IPS-NIHi11 (cell line): ENCODE measurements at places on chromosomes 4 and X.

- no peak for DNase-seq
Measured at GRCh38 chr4:26174027-26174426, 146.8 kb upstream of the RBPJ start.

DNA sequence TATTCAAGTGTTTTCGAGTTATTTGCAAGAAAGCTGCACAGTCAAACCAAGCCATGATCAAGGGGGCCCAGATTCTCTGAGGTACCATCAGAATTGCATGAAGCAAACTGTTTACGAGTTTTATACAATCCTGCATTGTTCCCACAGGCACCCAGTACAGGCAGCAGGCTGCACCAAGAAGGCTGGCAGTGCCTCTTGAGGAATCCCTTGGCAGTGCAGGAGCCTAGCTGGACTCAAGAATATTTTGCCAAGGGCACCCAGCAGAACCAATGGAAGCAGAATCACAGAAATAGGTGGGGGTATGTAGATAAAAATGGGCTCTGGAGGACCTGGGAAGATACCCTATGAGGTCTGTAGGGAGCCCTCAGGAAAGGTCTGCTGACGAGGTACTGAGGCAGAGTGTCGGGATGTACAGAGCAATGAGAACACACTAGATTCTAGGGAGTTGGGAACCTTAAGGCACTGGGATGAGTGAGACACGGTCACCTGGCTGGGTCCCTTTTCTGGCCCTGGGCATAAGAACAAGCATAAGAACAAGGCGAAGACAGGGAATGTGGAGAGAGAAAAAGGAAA, 2.5 kb upstream of the PLP1 start:
- DNase-seq: no peak

DNA sequence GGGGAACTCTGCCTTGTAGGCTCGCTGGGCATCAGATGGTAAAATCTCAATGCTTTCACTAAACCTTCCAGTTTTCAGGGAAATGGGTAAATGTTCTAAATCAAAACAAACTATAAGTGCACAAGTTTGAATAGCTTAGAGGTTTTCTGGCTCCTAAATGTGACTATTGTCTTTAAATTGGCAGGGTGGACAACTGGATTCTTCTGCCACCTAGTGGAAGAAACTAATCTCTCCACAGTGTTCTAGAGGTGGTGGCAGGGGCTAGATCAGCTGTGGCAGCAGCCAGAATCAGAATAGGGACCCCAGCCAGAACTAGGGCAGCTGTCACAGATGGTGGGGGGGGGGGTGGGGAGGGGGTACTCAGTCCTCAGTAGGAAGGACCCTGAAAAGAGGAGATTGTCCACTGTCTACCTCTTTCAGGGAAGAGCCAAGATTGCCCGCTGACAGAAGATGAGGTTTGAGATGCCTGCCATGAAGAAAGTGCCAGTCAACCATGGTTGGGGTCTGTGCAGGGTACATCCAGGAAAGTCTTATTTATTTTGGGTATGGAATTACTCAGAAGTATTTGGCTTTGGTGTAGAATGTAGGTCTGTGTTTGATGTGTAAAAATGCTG, 201.4 kb downstream of the CCNG2 start:
- DNase-seq: peak; percentile 73

DNA sequence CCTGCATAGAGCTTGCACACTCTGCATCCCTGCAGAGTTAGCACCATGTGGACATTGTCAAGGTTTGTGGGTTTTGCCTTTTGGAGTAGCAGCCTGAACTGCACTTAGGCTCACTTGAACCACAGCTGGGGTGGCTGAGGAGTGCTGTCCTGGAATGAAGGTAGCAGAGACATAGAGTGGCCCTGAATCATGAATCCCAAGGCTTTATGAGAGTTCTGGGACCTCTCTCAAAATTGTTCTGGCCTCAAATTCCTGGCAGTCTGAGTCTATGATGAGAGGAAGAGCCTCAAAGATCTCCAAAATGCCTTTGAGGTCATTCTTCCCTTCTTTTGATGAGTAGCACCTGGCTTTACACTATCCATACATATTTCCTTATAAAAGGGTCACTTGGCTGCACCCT, 37.1 kb upstream of the ADH1C start:
- no peak for DNase-seq

- no peak for DNase-seq
Measured at GRCh38 chr4:174537634-174538033, 15.3 kb upstream of the HPGD start.

- no peak for DNase-seq
Measured at GRCh38 chr4:37805091-37805490, 21.4 kb upstream of the PGM2 start.

- no peak for DNase-seq
Measured at GRCh38 chrX:134749706-134750445, 91.6 kb upstream of the PLAC1 start.

- no peak for DNase-seq
Measured at GRCh38 chr4:185113340-185113739, 29.7 kb upstream of the SLC25A4 start.

DNA sequence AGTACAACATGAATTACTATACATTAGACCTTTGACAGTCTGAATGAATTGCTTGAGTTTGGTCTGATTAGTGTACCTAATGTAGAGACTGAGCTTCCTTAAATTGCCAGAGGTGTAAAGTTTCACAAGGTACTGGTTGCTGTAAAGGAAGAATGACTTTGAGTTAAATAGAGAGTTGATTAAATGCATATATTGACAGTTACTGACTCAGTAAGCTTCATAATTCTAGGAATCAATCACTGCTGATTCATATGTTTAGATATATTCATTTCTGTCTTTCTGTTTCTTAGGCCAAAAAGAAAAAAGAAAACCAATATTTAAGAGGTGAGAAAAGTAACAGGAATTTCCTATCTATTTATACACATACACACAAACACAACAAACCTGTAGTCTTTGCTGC, 16.2 kb upstream of the ART3 start:
- DNase-seq: no peak

DNA sequence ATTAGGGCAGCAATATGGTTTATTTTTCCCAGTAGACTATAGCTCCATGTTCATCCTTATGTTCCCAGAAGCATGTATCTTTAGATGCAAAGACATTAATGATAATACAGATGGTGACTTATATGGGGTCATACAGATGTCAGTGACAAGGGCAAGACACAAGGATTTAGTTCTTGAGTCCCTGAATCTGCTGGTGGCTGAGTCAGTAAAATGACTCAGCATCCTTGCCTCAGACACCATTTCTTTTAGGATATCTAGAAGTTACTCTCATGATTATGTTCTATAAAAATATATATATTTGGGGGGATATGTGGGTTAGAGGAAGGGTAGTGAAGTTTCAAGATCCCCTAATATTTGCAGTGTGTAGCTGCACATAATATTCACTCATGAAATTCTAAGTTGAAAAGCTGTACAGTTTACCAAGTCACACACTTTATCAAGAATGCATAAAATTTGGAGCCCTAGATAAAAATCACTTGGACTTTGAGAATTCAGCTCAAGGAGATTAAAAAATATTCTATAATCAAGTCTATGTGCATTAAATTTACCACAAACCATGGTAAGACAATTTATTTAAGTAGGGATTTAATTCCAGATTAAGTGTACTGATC, 101.9 kb downstream of the LNX1 start:
- no peak for DNase-seq

DNA sequence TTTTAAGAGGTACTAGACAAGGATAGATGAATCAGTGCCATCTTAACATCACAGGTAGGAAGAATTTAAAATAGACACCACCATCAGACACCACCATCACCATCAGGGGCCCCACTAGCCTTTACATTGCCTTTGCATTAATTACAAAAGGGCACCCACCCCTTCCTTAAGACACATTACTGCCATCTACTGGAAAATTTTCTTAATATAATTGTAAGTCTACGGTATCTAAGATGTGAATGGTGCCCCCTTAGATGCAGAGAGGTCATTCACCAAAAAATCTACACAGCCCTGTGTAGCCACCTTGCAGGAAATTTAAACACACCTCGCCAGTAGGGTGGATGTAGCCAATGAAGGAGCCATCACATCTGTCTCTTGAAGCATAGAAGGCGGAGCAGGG, 184.1 kb downstream of the MID1IP1 start:
- peak; percentile 17 for DNase-seq

- no peak for DNase-seq
Measured at GRCh38 chrX:9576059-9576458, 111.2 kb downstream of the TBL1X start.

- DNase-seq: peak; percentile 48
Measured at GRCh38 chr4:98506462-98507132, 151.8 kb downstream of the TSPAN5 start.

DNA sequence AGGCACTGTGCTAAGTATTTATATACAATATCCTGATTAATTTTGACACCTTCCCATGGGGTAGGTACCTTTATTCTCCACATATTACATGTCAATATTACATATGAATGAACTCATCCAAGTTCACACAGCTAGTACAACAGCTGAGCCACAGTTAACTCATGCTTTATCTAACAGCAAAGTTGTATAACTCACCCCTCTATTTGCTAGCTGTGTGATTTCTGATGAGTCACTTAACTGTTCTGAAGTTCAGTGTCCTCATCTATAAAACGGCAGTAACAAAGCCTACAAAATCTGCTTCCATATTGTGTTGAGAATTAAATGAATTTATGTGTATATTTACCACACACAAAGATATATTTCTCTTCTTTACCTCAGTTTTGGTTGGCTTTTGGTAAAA, 48.2 kb upstream of the KDR start:
- DNase-seq: no peak

- DNase-seq: no peak
Measured at GRCh38 chr4:61824454-61824853, 624.3 kb downstream of the ADGRL3 start.

- no peak for DNase-seq
Measured at GRCh38 chr4:1975880-1976279, 32.9 kb downstream of the NELFA start.

GRCh38 chr4:52931243-52931642, 69.1 kb downstream of the RASL11B start:
- DNase-seq: no peak

DNA sequence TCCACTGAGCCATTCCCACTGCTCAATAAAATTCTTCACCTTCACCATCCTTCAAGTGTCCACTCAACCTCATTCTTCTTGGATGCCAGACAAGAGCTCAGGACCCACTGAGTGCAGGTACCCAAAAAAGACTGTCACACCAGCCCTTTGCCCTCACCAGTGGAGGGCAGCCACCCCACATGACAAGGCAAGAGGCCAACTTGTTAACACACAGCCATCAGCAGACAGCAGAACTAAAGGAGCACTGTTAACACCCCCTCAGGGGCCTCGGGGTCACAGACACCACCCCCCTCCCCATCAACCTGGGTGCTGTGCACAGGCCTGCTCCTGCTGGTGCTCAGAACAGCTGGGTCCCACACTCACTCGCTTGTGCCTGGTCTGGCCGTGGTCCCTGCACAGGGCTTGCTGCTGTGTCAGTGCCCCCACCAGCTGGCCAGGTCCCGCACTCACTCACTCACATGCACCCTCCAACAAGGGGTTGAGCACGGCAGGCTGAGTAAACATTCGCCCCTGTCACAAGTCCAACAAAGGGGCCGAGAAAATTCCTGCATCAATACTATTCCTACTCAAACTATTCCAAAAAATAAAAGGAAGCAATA, 54.1 kb downstream of the ATRX start:
- DNase-seq: no peak

GRCh38 chr4:123649645-123650391, 253.2 kb downstream of the SPRY1 start:
- DNase-seq: no peak

GRCh38 chr4:52051213-52051614, at the start of gene SPATA18:
Gene SPATA18, plus strand, starts transcription at chr4:52051304. Its CDS starts 401 bp downstream, at chr4:52051705.
- DNase-seq: peak; percentile 47

DNA sequence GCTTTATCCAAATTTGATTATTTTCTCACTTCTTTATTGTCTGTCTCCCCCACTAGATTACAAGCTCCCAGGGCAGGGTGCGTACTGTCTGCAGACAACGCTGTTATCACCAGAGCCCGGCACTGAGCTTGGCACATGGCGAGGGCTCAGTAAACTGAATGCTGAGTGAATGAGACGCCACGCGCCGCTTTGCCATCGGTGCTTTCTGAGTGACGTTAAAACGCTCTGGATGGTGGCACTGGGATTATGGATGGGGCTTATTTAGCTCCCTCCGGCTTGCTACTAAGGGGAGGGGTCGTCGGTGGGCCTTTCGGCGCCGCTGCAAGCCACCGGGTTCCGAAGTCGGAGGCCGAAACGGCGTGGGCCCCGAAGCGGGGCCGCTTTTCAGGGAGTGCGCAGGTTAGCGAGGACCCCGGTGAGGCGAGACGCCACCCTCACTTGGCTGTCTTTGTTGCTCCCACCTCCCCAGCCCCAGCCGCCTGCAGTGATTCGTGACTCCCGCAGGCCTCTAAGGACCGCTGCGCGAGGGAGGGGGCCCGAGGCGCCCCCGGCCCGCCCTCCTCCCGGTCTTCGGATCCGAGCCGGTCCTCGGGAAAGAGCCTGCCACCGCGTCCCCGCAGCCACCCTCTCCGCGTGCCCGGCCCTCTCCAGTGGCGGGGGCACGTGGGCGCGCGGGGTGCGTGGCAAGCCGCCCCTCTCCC, 569 bp upstream of the FHL1 start:
- peak; percentile 43 for DNase-seq

DNA sequence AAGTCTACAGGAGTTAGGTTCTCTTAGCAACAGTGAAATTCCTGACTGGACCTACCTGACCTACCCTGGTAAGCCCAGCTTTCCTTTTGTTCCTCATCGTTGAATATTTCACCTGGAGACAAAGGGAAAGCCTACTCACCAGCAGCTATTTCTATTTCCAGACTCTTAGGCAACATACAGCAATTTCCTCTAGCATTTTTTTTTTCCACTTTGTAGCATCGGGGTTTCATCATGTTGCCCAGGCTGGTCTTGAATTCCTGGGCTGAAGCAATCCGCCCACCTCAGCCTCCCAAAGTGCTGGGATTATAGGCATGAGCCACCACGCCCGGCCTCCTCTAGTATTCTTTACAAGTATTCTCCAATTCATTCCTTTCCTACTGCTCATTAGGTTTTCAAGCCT, 6.8 kb upstream of the S100G start:
- DNase-seq: no peak

- no peak for DNase-seq
Measured at GRCh38 chr4:156251373-156252065, 297.9 kb upstream of the CTSO start.

DNA sequence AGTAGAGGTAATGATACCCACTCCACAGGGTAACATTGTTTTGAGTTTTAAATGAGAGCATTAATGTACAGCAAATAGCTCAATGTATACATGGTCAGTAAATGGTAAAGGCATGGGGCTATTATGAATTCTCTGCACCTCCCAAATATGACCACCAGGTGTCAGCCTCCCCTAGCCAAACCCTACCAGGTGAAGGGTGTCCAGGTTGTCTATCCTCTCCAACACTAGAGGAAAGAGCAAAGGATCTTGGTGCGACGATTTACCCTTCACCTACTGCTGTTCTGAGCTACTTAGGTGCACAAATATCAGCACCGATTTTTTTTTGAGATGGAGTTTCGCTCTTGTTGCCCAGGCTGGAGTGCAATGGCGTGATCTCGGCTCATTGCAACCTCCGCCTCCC, 26.5 kb upstream of the XIAP start:
- peak; percentile 63 for DNase-seq

GRCh38 chr4:186105647-186106321, 1.3 kb downstream of the FAM149A start:
- DNase-seq: peak; percentile 54

- no peak for DNase-seq
Measured at GRCh38 chr4:92629302-92629701, 325.5 kb downstream of the GRID2 start.

GRCh38 chrX:3516051-3516541, 169.6 kb upstream of the MXRA5 start:
- no peak for DNase-seq

GRCh38 chrX:113726466-113726865, 857.4 kb upstream of the HTR2C start:
- no peak for DNase-seq

- DNase-seq: no peak
Measured at GRCh38 chr4:145665773-145666172, 14.2 kb upstream of the C4orf51 start.
